ENCODE measurements at places on chromosomes 1 and 21.

GRCh38 chr1:1208713-1209433 lies 2.5 kb upstream of the TNFRSF18 start:
- peak; percentile 69 for DNase-seq

- no peak for DNase-seq
Measured at GRCh38 chr1:64810001-64810400, 65.1 kb downstream of the RAVER2 start.

DNA sequence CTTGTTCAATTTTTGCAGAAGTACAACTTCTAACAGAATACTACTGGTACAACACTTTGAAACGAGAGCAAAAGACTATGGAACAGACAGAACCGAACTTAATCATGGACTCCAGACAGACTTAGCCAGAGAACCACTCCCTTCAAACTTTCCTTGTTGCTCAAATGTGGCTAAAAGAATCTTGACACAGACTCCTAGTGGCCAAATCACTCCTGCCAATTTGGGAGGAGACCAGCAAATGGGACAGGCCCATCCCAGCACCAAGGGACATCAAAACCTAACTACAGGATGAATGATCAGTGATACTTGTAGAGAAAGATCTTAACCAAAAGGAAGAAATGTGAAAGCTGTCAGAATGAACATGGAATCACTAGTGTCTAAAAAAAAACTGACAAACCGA lies 154.0 kb downstream of the MATN1 start:
- DNase-seq: no peak

DNA sequence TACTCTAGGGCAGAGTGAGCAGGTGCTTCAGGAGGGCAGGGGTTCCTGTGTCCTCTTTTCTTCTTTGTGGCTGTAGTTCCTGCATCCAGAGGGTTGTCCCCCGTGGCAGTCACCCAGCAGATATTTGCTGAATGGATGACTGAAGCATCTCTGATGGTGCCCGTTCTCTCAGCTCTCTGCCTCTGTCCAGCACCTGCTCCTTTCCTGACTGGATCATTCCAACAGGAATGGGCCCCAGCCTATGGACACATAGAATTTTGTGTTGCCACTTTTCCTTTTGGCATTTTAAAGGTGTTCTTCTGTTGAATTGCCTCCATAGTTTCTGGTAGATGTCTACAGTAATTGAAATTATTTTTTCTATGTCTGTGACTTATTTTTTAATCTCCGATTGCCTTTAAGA lies 372.5 kb upstream of the C1orf174 start:
- DNase-seq: no peak

Measured in activated CD4-positive, alpha-beta T cell treated with anti-CD3 and anti-CD28 coated beads for 48 hours (primary cell).